ENCODE measurements at places on chromosomes 11 and 22. TPM values are rescaled to one million over a fixed set of nuclear protein-coding genes. Genes with fewer than 3 reads are reported as not detected.
A peak's percentile ranks its signal among the peaks of the same experiment; 100 is the strongest.

MCM5 gene
- total RNA-seq = 96.3 TPM

KCNK4 gene
- 0.44 TPM for total RNA-seq

SDHD gene
- 90.7 TPM for total RNA-seq

B3GAT1 gene
- total RNA-seq = 4.0 TPM

TOM1 gene
- total RNA-seq = 75.0 TPM

PKNOX2 gene
- total RNA-seq = 6.4 TPM

USP2 gene
- total RNA-seq = 0.32 TPM

SPDYC gene
- total RNA-seq = not detected

KRTAP5-7 gene
- total RNA-seq = not detected

SIDT2 gene
- total RNA-seq = 81.9 TPM

SMTNL1 gene
- not detected for total RNA-seq

SLC7A4 gene
- total RNA-seq = not detected

BTBD18 gene
- not detected for total RNA-seq

LAYN gene
- 14.7 TPM for total RNA-seq

OR2AG2 gene
- 0.15 TPM for total RNA-seq

XKR3 gene
- not detected for total RNA-seq

DNA sequence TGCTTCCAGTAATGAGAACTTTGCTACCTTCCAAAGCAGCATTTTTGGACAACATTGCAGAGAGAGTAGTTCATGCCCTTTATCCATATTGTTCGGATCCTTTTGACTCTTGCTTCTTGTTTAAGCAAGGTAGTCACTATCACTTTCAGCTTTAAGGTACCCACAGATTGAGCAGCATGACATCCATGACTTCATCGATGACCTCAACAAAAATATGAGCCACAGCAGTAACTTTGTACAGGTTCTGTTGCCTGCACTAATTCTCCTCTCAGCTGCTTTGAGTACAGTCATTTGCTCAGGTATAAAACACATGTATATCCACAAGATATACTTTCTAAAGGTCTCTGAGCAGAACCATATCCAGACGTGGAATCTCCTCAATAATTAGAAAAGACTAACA lies 546.3 kb downstream of the SOX6 start:
- no peak for DNase-seq
- no peaks in the 10 kb centered on the region for H3K4me1 ChIP-seq
- no peak overlapping the region for H3K27ac ChIP-seq
- H3K4me3 ChIP-seq = no peak overlapping the region

- H3K27me3 ChIP-seq = peaks cover 35% of the 10 kb centered on the region
- no peaks in the 10 kb centered on the region for H3K36me3 ChIP-seq
- no peak overlapping the region for H3K27ac ChIP-seq
- H3K4me1 ChIP-seq = no peaks in the 10 kb centered on the region
Observed at GRCh38 chr11:116168459-116168787, 604.4 kb downstream of the BUD13 start.

- peak overlapping the region; percentile 97 for H3K27ac ChIP-seq
- no peak for DNase-seq
- H3K27me3 ChIP-seq = no peaks in the 10 kb centered on the region
- H3K4me1 ChIP-seq = peaks cover 79% of the 10 kb centered on the region
Observed at GRCh38 chr22:50528682-50529415, 963 bp downstream of the TYMP start.

DNA sequence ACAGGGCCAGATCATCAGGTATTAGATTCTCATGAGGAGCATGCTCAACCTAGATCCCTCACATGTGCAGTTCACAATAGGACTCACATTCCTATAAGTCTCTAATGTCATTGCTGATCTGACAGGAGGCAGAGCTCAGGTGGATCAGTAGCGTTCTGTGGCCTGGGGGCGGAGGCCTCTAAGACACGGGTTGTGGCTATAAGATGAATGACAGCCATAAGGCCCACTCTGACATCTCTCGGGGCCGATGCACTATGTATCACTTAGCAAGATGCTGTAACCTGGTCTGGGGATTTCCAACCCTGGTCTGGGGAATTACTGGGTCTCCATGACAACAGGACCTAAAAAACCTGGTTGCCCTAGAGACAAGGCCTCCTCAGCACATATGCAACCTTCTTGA lies 932.7 kb downstream of the TBC1D22A start:
- no peaks in the 10 kb centered on the region for H3K4me1 ChIP-seq
- H3K4me3 ChIP-seq = no peak overlapping the region
- no peaks in the 10 kb centered on the region for H3K27me3 ChIP-seq
- H3K27ac ChIP-seq = no peak overlapping the region

DNA sequence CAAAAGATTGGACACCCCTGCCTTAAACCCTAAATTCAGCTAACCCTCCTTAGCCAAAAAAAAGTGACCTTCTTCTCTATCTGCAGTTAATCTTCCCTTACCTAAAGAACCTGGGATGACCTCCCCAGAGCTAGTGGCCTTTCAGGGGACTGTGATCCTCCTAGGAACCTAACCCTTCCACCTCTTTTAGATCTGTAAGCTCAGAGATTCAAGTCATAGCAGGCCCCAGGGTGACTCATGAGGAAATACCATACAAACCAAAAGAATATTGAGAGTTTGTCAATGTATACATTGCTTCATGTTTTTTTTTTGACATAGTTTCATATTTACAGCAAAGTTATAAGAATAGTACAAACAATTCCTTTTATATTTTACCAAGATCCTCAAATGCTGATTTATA lies 38.3 kb upstream of the CXCR5 start:
- H3K36me3 ChIP-seq = no peaks in the 10 kb centered on the region
- no peak for DNase-seq
- no peaks in the 10 kb centered on the region for H3K27me3 ChIP-seq

GRCh38 chr11:92295175-92296137 lies 70.8 kb downstream of the FAT3 start:
- no peak overlapping the region for H3K4me3 ChIP-seq
- no peaks in the 10 kb centered on the region for H3K4me1 ChIP-seq
- no peaks in the 10 kb centered on the region for H3K27me3 ChIP-seq
- no peak overlapping the region for H3K27ac ChIP-seq
- H3K36me3 ChIP-seq = no peaks in the 10 kb centered on the region

GRCh38 chr11:19775622-19776021 lies 63.0 kb downstream of the NAV2 start:
- peaks cover 11% of the 10 kb centered on the region for H3K4me1 ChIP-seq
- no peak for DNase-seq
- H3K4me3 ChIP-seq = no peak overlapping the region
- peaks cover 7% of the 10 kb centered on the region for H3K27me3 ChIP-seq

- H3K36me3 ChIP-seq = no peaks in the 10 kb centered on the region
- DNase-seq = no peak
- H3K27ac ChIP-seq = no peak overlapping the region
Observed at GRCh38 chr11:96105197-96105895, 181.4 kb upstream of the MTMR2 start.

DNA sequence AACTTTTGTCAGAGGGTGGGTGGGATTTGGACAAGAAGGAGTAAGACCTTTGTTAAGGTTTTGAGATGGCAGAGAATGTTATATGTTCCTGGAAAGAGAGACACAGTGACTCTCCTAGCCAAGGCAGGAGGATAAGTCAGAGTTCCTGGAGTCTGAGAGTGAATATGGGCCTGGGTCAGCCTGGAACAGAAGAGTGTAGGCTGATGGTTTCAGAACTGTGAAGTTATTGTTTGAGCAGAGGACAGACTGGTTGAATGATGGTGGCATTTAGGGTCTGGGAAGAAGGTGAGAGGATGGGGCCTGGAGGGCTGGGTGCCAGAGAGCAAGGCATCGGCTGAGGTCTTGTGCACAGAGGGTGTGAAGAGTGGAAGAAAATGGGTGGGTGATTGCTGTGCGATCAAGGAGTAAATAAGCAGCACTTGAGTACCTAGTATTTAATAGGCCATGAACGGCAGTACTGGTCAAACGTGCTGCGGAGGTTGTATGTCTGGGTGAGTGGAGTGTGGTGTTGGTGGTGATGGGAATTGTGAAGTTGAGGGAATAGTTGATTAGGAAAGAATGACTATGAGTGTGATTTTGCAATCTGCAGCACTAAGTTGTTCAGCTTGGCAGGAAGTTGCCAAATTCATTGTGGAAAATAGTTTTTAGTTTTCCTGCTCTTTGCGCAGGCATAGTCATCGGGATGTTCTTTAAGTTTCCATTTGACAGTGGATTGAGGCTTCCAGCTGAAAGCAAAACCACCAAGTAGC lies 1.8 kb downstream of the PANX1 start:
- H3K27me3 ChIP-seq = no peaks in the 10 kb centered on the region
- peaks cover 82% of the 10 kb centered on the region for H3K4me1 ChIP-seq
- H3K36me3 ChIP-seq = no peaks in the 10 kb centered on the region
- no peak overlapping the region for H3K27ac ChIP-seq

DNA sequence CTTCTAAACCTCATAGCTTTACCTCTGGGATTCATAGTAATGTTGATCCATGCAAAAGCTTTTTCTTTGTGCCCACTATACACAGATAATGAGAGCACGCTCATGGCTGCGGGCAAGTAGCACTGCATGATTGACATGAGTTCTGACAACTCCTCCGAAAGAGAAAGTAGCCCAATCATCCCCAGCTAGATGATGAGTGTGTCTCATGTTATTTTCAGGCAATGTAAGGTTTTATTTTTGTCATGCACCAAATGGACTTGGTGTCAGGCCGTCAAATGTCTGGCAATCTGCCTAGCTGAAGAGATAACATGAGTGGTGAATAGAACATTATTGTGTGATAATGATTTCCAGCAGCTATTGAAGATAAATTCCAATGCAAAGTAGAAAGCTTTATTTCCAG lies 662.6 kb downstream of the NTM start:
- no peaks in the 10 kb centered on the region for H3K4me1 ChIP-seq
- H3K36me3 ChIP-seq = no peaks in the 10 kb centered on the region
- no peak for DNase-seq
- no peak overlapping the region for H3K4me3 ChIP-seq
- H3K27ac ChIP-seq = no peak overlapping the region

DNA sequence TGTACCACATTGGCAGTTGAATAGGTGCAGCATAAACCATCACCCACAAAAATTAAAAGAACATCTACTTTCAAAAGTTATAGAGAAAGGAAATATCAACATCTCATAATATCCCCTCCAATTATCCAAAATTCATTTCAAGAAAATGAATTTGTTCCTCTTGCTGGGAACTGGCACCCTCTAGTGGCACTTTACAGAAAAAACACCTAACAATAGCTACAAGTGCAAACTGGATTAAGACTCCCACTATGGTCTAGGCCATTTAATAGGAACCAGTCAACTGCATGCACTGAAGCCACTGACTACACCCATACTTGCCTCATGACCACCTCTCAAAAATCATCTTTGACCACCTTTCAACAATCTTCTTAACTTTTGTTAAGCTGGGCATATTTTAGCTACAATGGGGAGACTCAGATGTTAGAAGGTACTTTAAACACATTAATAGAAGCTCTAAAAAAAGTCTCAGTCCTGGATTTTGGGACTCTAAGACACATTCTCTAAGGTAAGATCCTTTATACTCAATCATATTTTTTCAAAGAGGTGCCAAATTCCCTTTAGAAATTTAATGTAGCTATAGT lies 17.3 kb downstream of the TRAF6 start:
- no peak overlapping the region for H3K27ac ChIP-seq
- peaks cover 6% of the 10 kb centered on the region for H3K4me1 ChIP-seq
- H3K4me3 ChIP-seq = no peak overlapping the region
- H3K36me3 ChIP-seq = peaks cover 59% of the 10 kb centered on the region

DNA sequence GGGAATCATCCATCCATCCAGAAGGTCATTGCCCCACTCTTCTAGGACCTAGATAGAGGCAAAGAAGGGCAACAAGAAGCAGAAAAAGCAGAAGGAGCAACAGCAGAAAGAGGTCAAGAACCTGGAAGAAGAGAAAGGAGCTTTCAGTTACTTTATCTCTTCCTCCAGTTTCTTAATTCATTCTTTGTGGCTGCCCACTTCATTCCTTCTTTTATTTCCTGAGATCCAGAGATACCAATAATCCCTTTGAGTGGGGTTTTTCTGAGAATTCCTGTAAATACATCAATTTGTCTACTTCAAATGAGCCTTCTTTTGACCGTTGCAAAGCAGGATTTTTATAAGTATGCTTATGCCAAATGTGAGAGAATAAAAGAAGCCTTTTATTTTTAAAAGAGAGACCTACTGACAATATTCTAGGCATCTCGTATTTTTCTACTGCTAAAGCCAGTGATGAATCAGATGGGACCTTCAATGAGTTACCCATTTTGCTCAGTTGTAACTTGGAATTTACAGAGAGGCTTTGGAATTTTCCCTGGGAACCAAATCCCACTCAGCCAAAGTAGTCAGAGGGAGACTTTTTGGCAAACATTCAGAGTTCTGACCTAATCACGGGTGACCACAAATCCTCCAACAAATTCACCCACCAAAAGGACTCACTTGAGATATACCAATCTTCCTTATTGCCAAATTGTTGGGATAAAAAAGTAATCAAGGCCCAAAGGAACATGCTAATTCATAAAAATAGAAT lies 54.9 kb downstream of the ZC3H12C start:
- no peak overlapping the region for H3K27ac ChIP-seq
- H3K4me1 ChIP-seq = peaks cover 4% of the 10 kb centered on the region
- H3K36me3 ChIP-seq = no peaks in the 10 kb centered on the region
- no peak for DNase-seq
- H3K27me3 ChIP-seq = no peaks in the 10 kb centered on the region

DNA sequence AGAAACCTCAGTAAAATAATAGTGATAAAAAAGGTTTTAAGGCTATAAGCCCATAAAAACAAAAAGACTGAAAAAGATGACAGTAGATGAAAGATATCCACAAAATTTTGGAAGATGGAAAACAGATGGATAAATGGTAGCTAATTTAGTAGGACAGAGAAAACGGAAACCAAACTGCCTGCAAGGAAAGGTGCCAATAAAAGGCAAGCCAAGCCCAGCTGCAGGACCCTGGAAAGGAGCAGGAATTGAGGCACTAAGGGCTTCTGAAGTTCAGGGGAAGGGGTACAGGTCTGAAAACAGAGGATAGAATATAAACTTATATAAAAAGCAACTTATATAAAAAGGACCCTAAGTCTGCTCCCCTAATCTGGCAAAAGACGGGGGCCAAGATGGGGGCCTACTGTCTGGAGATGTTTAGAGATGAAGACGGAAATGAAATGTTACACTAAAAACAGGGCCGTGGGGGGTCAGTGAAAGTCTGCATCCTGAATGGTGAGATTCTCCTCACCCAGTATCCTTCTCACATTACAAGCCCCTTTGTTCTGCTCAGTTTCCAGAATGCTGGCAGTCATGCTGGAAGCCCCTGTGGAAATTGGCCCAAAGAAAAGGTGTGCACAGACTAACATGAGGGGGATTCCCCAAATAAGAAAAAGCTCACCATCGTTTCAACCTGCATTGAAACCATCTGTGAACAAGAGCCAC lies 269.3 kb upstream of the PITPNB start:
- H3K27me3 ChIP-seq = no peaks in the 10 kb centered on the region
- no peaks in the 10 kb centered on the region for H3K36me3 ChIP-seq
- no peak for DNase-seq
- no peak overlapping the region for H3K4me3 ChIP-seq

GRCh38 chr11:128893578-128894285 lies 2.6 kb downstream of the KCNJ5 start:
- H3K27ac ChIP-seq = peak overlapping the region; percentile 62
- DNase-seq = no peak
- peaks cover 21% of the 10 kb centered on the region for H3K4me1 ChIP-seq

DNA sequence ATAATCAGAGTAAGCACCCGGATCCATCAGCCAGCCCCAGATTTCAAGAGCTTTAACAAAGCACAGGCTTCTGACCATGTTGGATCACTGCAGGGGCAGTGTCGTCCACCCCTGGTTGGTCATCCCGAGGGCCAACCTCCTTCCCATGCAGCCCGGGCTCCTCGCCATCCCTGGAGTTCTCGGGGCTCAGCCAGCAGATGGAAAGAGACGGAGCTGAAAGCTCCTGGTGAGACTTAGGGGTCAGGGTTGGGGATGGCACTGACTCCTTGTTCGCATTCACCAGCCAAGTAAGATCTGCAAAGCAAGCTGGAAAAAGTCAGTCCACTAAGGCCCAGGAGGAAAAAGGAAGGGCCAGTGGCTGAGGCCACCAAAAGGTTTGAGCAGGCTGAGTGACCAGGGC lies 888.9 kb downstream of the BRD1 start:
- H3K27ac ChIP-seq = no peak overlapping the region
- no peaks in the 10 kb centered on the region for H3K36me3 ChIP-seq
- H3K27me3 ChIP-seq = peaks cover 19% of the 10 kb centered on the region
- no peak overlapping the region for H3K4me3 ChIP-seq
- no peak for DNase-seq
